ENCODE measurements at places on chromosomes 11 and 22.

- DNase-seq, result no peak
These were observed 31.2 kb downstream of the SHANK2 start for GRCh38 chr11:71221201-71221600.

GRCh38 chr22:32600147-32600546 lies 125.5 kb downstream of the FBXO7 start:
- no peak for DNase-seq

GRCh38 chr11:70755410-70756158 lies 357.3 kb downstream of the CTTN start:
- no peak for DNase-seq

- DNase-seq, result no peak
These were observed 18.2 kb downstream of the RTN4R start for GRCh38 chr22:20249797-20250354.

- no peak for DNase-seq
These were observed at the start of gene KCNA4 for GRCh38 chr11:30016588-30017363. Gene KCNA4 (minus strand): TSS chr11:30017030. CDS start chr11:30012678, 4,352 bp downstream.

DNA sequence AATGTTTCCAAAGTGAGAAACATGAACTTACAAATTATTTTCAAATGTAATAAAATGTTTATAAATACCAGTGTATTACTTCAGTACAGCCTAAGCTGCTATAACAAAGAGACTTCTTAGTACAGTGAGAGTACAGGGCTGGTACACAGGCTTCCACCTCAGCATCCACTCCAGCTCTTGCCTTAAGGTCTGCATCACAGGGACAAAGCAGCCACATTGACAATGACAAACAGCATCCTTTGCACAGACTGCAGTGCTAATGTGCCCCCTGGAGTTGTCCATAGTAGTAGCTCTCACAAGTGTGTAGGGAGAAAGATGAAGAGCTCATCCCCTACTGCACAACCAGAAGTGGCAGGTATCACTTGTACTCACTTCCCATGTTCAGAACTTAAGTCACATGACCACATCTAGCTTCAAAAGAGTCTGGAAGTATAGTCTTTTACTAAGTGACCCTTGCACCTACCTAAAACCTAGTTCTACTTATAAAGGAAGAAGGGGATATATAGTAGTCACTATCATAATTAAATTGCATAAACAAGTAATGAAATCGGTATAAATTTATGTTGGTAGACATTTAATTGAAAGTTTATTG lies 10.7 kb upstream of the LIPT2 start:
- no peak for DNase-seq

GRCh38 chr22:28052825-28053269 lies 133.8 kb upstream of the PITPNB start:
- no peak for DNase-seq

DNA sequence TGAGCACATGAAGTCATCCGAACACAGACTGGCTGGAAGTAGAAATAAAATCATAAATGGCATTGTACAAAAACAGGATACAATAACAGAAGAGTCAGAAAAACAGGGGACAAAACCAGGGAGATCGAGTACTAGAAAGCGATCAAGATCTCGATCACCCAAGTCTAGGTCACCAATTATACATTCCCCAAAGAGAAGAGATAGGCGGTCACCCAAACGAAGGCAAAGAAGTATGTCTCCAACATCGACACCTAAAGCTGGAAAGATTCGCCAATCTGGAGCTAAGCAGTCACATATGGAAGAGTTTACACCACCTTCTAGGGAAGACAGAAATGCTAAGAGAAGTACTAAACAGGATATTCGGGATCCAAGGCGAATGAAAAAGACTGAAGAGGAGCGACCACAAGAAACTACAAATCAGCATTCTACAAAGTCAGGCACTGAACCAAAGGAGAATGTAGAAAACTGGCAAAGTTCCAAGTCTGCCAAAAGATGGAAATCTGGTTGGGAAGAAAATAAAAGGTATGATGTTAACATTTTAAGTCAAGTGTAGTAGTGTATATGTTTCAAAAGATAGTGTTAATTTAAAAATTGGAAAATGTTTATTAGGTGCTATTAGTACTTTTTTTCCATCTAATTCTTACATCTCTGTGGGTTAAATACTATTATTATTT lies 9.4 kb downstream of the PCF11 start:
- no peak for DNase-seq

GRCh38 chr11:110125632-110126031 lies 32.4 kb downstream of the ZC3H12C start:
- DNase-seq, result no peak

DNA sequence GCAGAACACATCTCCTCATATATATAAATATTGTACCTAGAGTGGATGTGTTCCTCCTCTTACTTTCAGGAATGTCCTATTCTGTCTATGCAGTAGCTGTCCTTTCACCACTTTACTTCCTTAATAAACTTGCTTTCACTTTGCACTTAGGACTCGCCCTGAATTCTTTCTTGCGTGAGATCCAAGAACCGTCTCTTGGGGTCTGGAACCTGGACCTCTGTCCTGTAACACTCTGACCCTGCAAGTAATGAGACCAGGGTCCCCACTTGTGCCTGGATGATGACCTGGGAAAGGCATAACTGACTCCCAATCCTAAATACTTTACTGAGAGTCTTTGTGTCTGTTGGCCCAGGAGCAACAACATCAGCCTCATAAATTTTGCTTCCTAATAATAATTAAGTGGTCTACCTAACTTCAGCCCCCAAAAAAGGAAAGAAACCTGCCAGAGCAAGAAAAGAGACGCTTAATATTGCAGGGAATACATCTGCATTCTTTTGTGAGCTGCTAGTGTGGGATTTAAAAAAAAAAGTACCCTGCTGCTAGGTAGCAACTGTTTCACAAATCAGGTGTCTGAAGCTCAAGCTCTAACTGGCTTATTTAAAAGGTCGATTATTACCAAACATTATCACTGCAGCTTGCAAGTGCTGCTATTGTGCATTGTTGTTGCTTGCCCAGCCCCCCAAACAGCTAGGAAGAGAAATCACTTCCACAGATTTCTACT lies 69.3 kb downstream of the FAM168A start:
- DNase-seq, result no peak

DNA sequence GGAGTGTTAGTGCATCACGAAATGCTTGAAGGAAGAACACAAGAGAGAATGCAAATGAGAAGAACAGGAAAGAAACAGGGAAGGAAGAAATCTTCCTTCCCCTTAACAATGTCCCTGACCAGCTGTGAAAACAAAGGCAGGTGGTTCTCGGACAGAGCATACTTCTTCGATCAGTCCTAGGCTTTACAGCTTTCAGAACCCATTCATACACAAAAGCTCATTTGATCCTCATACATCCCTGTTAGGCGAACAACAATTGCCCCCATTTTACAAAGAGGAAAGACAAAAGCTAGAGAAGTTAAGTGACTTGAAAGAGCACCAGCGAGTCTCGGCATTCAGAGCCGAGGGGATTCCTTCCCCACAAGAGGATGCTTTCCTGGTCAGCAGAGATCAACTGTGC lies 57.2 kb upstream of the LRRC55 start:
- DNase-seq, result no peak

DNA sequence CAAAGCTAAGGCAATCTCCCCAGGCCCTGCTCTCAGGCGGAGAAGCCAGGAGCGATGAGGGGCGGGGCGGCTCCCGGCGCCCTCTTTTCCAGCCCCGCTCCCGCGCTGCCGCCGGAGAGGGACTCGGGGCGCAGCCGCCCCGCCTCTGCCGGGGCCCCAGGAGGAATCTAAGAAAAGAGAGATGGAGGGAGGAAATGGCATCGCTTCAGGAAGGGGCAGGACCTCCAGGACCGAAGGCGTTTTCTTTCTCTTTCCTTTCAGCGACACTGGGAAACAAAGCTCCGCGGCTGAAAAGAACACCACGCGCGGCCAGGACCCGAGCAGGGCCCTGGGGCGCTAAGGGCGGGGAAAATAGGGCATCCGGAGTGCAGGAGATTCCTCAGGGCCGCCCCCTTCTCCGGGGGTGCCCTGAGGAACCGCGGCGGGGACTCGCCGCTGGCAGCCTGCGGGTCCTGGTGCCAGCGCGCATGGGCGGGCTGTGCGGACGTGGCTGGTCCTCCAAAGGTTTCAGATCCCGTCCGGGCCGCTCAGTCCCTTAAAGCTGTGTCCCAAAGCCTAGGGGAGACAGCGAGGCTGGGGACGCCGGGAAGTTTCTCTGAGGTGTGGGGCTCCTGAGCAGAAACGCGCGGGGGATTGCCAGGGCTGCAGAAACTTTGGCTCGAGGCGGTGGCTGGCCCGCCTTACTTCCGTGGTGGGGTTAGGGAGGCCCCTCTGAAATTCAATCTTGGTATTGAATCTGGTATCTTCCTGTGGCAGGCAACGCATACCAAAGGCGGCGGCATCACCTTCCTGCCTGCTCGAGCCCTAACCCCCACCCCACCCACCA lies 2.8 kb upstream of the BSX start:
- no peak for DNase-seq

GRCh38 chr22:46007003-46007847 lies 30.3 kb upstream of the WNT7B start:
- DNase-seq, result no peak

- no peak for DNase-seq
These were observed 887.1 kb downstream of the DLG2 start for GRCh38 chr11:84740050-84740449.

GRCh38 chr22:23387827-23388516 lies 192.1 kb downstream of the IGLL1 start:
- DNase-seq, result no peak

- no peak for DNase-seq
These were observed 122.1 kb downstream of the BCR start for GRCh38 chr22:23302171-23303002.

- DNase-seq, result no peak
These were observed 143.2 kb downstream of the OPCML start for GRCh38 chr11:133388975-133389568.

DNA sequence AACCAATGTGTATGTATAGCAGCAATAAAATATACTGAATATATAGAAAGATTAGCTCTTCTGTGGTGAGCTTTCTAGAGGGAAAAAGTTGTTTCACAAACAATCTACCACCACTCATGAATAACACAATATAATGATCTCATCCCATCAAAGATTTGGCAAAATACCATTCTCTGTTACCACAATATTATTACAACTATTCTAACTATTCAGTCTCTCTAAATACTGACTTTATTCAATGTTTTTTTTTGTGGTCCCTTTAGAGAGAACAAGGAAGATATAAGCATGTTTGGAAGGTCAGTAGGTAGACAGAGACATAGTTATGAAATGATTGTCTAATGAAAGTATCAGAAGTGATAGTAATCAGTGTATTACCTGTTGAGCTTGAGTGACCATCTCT lies 7.8 kb downstream of the CCDC90B start:
- no peak for DNase-seq

DNA sequence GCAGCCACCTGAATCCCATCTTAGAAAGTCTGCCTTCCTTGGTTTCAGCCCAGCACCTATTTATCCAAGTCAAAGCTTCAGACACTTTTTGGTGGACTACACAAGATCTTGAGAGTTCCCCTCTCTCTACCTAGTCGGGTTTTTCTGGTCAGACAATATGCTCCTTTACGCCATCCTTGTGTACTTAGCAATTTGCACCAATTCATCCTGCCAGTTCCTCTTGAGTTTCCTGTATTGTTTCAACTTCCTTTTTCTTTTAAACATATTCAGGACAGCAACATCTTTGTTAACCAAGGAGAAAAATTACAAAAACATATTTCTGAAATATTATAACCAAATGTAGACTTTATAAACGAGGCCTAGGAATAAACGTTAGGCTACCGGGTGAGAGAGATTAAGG lies 368.2 kb upstream of the CADM1 start:
- DNase-seq, result no peak

DNA sequence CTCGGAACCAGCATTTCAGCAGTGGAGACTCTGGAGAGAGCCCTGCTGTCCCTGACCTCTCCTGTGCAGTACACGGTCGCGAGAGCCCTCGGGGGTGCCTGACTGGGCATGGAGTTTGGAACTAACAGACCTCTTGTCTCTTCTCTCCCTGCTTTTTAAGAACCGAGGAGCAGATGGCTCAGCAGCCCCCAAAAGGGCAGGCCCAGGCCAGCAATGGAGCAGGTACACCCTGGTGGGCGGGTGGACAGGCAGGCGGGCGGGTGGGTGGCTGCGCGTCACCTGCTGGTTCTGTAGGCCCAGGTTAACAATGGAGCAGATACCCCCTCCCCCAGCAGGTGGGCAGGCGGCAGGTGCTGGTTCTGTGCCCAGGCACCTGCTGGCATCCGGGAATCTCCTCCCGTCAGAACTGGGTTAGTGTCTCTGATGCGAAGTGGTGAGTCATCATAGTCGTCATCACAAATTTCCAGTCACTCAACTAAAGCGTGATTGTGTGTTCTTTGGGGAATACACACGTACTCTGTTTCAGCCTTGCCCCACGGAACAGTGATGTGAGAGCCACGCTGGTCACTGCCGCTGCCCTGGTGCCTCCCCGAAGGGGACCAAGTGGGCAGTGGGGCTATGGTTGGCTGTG lies 41.1 kb downstream of the GRAMD4 start:
- DNase-seq, result no peak

DNA sequence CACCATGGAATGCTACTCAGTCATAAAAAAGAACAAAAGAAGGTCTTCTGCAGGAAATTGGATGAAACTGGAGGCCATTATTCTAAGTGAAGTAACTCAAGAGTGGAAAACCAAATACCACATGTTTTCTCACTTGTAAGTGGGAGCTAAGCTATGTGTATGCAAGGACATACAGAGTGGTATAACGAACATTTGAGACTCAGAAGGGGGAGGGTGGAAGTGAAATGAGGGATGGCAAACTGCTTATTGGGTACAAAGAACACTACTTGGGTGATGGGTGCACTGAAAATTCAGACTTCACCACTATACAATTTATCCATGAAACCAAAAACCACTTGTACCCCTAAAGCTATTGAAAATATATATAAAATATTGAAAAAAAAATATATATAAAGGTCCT lies 13.4 kb upstream of the CAT start:
- no peak for DNase-seq

GRCh38 chr22:29707010-29707409 lies 12.8 kb upstream of the CABP7 start:
- no peak for DNase-seq

DNA sequence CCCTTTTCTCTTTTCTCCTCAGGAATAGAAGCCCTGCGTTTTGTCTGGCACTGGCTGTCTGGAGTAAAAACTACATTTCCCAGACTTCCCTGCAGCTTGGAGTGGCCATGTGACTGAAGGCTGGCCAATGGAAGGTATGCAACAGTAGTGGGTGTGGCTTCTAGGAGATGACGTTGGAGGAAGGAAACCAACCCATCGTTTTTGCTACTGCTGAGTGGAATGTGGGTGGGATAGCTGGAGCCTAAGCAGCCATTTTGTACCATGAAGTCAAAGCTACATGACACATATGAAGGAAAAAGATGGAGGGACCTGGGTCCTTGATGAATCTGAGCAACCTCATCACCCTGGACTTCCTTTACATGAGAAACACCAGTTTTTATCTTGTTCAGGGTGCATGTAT lies 19.6 kb downstream of the FGF3 start:
- no peak for DNase-seq

Measured in esophagus squamous epithelium (tissue), 5 donors.